ENCODE measurements at places on chromosomes 3 and 15.
A peak's percentile ranks its signal among the peaks of the same experiment; 100 is the strongest.

DNA sequence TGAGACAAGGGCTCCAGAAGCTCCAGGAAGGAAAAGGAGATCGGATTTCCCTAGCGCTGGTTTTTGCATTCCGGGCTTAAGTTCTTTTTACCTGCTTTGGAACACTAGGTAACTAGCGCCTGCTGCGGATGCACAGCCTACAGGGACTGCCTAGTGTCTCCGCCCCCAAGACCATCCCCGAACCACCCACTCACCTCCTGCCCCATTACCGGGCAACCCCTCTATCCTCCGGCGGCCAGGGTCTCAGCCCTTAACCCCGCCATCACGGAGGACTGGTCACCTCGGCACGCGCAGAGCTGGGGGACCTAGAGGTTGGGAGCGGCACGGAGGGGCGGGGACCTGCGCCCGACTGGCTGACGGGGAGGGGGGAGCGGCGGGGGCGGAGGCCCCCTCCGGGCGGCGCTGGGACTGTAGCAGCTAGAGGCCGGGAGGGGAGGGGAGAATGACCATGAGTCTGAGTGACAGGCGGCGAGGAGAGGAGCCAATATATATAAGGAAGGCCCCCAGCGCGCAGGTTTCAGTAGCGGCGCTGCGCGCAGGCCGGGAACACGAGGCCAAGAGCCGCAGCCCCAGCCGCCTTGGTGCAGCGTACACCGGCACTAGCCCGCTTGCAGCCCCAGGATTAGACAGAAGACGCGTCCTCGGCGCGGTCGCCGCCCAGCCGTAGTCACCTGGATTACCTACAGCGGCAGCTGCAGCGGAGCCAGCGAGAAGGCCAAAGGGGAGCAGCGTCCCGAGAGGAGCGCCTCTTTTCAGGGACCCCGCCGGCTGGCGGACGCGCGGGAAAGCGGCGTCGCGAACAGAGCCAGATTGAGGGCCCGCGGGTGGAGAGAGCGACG lies at the start of gene DLL4:
Gene DLL4, plus strand, starts transcription at position 520 of the 839 bp plus-strand sequence. CDS start 329 bp downstream, outside the sequence.
- DNase-seq: no peak

GRCh38 chr3:149340310-149340933 lies 7.0 kb upstream of the TM4SF18 start:
- DNase-seq: no peak

DNA sequence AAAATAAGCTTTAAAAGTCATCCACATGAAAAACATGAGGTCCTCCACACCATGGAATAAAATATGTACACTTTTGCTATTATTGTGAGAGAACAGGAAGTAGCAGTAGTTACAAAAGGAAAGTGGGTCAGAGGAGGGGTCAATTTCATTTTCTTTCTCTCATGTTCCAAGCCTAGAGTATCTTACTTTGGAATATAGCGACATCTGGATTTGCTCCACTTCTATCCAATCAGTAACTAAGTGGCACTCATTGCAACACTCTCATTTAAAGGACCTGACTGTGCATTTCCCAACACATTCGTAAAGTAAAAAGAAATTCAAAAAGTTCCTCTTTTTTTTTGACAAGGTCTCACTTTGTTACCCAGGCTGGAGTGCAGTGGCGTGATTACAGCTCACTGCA lies 637.3 kb downstream of the TUSC7 start:
- DNase-seq: no peak

GRCh38 chr3:38136393-38136776 lies 542 bp downstream of the ACAA1 start:
- peak; percentile 11 for DNase-seq

- no peak for DNase-seq
Observed at GRCh38 chr3:185744997-185745843, 79.6 kb downstream of the IGF2BP2 start.

GRCh38 chr15:99522288-99522687 lies 43.5 kb upstream of the MEF2A start:
- no peak for DNase-seq

GRCh38 chr3:134314588-134315285 lies 59.5 kb downstream of the AMOTL2 start:
- DNase-seq: no peak

- DNase-seq: no peak
Observed at GRCh38 chr3:173653781-173654180, 256.2 kb downstream of the NLGN1 start.

DNA sequence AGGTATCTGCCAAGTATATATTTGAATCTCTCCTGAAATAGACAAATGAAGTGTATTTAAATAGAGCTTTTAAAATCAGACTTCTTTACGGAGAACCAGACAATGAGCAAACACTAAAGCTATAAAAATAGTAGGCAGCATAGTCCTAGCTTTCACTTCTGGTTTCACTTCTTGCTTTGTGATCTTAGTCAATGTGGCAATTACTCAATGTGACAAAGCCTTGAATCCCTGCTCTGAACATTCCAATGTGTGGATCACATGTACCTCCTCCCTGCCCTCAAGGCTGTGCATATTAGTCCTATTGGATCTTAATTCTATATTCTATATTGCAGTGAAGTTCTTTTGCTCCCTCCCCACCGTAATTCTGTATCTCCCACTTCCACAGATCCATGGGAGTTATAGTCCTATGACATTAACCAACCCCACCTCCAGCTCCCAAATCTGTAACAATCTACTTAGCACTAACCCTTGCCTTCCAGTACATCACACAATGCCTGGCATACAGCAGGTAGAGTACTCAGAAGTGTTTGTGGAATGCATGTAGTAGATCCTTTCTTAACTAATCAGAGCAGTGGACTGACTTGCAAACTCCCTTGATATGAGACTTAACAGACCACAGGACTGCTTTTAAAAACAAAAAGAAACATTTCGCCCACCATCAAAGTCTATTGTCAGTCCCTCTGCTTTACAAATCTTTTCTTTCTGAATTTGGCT lies 24.3 kb upstream of the CP start:
- DNase-seq: no peak

GRCh38 chr15:49843725-49844124 lies 222.9 kb downstream of the DTWD1 start:
- DNase-seq: no peak

DNA sequence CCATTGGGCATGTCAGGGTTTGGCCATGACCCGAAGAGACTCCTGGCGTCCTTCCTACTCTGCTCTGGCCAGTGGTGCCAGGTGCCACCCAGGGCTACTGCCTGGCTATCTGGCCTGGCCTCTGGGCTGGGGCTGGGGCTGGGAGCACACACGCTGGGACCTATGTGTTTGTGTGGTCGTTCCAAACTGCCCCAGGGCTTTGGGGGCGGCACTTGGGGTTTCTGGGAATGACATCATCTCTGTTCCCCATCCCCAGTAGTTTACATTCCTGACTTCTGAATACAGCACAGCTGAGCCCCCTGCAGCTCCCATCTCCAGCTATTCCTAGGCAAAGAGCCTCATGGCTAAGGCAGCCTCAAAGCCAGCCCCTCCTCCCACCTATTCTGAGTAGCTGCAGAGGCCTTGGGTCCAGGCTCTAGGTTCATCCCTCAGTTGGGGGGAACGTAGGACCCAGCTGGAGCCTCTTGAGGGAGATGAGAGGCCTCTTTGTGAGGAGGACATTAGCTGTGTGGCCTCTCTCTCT lies 24.3 kb downstream of the PLEKHO2 start:
- DNase-seq: no peak

DNA sequence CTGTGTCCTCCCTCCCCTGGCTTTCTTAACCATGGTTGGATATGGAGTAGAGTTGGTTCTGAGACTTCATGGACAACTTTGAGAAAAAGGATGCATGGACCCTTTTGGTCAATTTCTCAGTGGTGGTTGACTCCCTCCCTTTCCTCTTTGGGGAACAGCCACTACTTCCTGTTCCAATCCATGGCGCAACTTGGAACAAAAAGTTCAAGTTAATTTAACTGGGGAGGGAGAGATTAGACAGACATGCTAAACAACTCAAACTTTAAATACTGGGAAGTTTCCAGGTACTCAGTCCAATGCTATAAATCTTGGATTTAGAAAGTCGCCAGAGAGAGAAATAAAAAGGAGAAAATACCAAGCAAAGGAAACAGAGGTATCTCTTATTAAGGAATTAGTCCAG lies 202.2 kb downstream of the PDZRN3 start:
- no peak for DNase-seq

GRCh38 chr15:81255958-81256320 lies 59.3 kb downstream of the IL16 start:
- DNase-seq: no peak

GRCh38 chr15:34359416-34359815 lies 7.6 kb downstream of the LPCAT4 start:
- no peak for DNase-seq

GRCh38 chr3:186413615-186414415 lies 51.8 kb upstream of the DGKG start:
- no peak for DNase-seq

GRCh38 chr3:183799461-183799860 lies 25.9 kb downstream of the MAP6D1 start:
- no peak for DNase-seq

DNA sequence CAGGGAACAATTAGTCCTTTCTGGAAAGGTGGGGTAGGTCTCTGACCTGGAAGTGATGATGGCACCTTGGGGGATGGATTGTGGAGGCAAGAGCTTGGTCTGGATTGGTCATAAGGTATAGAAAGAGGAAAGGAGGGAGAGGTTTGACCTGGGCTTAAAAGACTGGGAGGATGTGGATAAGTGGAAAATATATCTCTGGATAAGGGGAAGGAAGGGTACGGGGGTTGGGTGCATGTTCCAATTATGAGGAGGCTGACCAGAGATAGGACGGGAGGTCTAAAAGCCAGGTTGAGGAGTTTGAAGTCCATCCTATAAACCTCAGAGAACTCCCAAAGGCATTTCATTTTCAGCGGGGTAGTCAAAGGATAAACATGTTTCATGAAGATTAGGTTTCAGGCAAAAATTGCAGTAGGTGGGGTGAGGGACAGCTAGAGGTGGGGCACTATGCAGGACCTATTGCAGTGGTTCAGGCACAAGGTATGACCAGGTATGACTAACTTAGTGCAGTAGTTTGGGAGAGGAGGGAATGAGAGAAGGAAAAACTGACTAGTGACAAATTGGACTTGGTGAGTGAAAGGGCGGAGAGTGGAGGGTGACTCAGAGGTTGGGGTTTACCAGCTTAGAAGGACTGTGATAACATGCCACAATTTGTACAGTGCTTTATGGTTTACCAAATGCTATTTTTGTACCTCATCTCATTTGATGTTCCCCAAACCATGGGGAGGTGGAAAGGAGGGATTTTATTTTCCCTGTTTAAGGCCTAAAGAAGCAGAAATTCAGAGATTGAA lies 10.7 kb downstream of the PDE8A start:
- no peak for DNase-seq

DNA sequence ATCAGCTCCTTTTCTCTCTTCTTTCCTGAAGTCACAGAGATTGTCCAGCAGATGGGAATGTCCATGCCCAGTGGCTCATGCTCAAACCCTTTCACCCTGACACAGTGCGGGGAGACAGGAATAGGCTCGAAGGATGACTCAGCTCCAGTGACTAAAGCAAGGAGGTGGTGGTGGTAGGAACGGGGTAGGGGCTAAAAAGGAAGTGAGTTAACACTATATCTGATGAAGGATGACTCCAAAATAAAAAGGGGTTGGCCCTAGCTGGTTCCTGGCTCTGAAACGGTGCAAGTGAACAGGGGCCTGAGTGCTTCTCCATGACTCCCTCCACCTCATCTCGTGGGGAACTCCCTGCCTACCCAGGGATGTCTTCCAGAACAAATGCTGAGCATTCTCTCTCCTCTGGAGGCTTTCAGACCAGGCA lies 167.4 kb upstream of the LPP start:
- DNase-seq: no peak

GRCh38 chr3:168034152-168034928 lies 61.4 kb downstream of the GOLIM4 start:
- peak; percentile 9 for DNase-seq

GRCh38 chr3:176274161-176274560 lies 923.1 kb downstream of the TBL1XR1 start:
- no peak for DNase-seq

GRCh38 chr3:179184826-179185225 lies 36.7 kb downstream of the PIK3CA start:
- no peak for DNase-seq

DNA sequence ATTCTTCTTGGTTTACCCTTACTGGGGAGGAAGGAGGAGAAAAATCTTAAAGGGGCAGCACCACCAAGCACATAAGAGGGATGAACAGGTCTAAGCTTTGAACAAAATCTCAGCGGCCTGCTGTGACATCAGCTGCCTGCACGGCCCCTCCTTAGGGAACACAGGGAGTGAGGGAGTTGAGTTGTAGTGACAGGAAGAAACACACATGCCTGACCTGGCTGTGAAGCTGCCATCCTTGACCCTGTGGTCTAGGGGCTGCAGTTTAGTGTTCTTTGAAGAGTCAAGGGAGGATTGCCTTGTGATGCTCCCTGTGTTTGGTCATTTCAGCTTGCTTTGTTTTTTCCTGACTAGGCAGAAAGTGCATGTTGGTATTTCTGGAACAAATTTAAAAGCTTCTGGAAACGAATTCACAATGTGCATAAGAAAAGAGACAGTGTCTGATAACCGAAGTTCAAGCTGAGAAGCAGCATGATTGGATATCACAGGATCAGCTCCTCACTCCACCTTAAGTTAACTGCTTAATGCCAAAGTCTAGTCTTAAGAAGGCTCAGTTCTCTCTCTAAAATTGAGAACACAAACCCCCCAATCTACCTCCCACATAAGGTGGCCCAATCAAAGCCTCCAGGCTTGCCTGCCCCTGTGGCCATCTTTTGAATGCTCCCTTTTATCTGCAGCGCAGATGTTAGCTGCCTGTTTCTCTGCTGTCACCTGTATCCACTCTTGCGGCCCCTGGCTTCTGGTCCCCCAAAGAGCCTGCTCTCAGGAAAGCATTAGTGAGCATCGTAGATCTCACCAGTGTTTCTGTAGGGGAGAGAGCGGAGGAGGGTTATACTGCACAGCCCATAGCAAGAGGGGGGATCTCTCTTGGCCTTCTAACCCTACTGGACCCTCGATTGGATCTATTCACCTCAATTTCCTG lies 82.2 kb downstream of the SCN11A start:
- DNase-seq: no peak

GRCh38 chr15:81038975-81039607 lies 38.4 kb downstream of the TLNRD1 start:
- DNase-seq: no peak

- DNase-seq: no peak
Observed at GRCh38 chr3:147015334-147015733, 391.0 kb downstream of the ZIC4 start.

- no peak for DNase-seq
Observed at GRCh38 chr15:38072348-38073177, 138.1 kb downstream of the TMCO5A start.

DNA sequence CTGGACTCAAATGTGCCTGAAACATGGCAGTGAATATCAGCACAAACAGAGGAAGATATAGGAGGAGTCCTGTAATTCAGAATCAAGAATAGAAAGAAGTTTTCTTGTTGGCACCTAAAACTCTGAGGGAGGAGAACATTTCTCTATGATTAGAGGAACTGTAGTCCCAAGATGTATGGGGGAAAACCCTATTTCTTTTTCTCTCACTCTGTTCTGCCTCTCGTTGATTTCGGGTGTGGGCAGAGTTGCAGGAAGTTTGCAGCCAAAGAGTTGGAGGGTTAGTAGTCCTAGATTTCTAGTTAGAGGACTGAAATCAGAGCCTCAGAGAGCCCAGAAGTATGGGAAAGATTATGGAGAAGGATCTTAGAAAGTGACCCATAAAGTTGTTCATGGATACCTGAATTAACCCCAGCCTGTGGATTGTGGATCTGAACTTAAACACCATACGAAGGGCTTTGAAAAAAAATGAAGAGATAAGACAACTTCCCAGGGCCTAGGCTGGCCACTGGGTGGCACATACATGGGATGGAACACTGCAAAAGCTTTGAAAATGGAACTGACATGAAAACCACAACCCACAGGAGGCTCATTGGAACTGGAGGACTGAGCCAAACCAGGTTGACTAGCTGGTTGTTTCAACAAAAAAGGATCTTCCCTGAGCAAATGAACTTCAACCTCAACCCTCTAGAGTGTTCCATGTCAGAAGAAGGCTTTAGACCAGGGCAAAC lies 34.6 kb downstream of the FMN1 start:
- DNase-seq: no peak
